ENCODE measurements at places on chromosomes 7 and 10.

- no peak for DNase-seq
Measured at GRCh38 chr7:155344270-155344617, 46.6 kb downstream of the INSIG1 start.

DNA sequence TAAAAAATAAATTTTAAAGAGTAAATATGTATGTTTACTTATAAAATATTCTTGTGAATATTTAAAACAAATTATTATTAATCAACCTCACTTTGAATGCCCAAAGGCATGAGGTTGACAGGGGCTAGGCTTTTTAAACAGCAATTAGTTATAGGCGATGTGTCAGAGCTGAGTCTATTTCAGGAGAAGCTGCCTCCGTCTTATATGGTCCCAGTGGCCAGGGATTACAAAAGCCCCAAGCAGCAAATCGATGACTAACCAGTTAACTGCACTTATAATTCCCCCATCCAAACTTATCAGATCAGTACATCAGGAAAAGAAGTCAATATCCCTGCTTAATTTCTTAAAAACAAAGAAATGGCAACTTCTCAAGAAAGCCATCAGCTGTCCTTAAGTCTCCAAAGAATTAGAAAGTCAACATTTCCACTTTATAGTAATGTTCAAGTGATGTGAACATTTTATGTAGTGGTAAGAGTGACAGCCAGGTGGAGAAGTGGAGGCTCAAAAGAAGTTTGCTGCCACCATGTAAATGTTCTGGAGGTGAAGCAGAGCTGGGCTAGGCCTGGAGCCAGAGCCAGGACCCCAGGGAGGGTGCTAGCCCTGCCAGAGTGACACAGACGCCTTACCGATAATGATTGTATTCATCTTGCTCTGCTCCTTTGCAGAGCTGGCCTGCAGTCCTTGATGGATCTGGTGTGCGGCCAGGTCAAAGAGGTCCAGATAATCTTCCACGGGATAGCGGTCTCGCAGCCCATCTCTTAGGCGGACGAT lies 51.5 kb downstream of the CHST15 start:
- DNase-seq = no peak

DNA sequence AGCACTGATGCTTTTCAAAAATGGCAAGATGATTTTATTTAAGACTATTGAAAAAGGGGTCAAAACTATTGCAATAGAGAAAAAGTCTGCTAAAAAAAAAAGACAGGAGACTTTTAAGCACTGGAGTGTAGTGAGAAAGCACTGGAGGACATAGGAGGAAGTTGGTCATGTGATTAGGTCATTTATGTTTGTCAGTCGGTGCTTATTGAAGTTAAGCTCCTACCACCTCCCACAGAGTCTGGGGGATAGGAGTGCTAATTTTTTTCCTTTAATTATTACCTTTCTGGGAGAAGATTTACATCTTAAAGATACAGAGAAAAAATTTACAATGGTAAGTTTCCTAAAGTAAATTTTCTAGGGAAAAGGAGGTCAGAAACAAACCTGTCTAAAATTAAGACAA lies 80.2 kb upstream of the TMEM229A start:
- no peak for DNase-seq

- no peak for DNase-seq
Measured at GRCh38 chr10:69068549-69068948, 19.4 kb upstream of the SRGN start.

DNA sequence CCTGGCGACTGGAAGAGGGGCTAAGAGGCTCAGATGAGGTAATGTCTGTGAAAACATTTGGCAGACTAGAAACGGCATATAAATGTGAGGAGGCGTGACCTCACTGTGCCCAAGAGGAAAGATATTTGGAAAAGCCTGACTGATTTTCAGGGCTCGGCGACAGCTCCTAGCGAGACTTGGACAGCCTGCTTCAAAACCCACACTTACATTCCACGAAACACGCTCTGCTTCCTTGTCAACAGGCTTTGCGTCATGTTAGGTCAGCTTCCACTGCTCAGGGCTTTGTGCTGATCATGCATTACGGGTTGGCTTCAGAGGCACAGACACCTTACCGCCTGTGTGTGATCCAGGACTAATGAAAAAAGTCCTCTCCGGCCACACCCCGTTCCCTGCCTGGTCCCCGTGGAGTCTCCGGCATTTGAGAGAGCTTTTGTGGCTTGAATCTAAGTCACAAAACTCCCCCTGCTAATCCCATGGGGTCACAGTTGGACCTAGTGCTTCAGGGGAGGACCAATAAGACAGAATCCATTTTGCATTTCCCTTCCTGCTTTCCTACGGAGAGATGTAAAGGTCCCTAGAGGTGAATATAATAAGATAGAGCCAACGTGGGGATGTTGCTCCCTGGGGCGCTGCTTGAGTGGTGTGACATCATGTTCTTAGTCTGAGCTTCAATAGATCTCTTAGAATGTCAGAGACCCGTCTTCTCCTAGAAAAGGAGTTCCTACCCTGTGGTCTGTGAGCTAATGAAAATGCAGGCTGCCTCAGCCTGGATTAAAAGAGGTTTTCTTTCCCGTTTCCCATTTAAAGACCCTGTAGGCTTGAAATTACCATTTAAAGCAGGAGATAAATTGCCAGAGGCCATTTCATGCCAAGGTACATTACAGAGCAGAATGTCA lies 25.5 kb downstream of the FGFBP3 start:
- no peak for DNase-seq

- DNase-seq = no peak
Measured at GRCh38 chr10:68829521-68829920, 2.2 kb downstream of the STOX1 start.

DNA sequence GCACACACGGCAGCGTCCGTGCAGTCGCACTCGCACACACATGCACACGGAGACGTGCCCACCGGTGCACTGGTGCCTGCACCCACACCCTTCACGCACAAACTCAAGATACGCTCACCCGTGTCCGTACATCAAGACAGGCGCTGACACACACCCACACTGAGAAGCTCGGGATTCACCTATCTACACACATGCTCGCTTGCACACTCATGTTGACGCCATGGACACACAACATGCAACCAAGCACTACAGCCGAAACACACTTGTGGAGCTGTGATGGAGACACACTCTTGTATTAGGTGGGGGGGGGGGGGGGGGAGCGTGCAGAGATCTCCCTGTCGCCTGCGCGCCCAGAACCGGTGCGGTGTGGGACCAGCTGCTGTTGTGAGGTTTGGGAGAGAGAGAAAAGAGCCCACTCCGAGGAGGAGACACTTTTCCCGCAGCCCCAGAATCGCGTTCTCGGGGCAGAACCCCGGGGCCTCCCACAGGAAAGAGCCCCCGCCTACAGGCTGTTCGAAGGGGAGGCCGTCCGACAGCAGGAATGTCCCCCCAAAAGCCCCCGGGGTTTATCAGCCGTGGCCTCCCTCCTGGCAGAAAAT lies 605 bp upstream of the NFKB2 start:
- peak; percentile 58 for DNase-seq

DNA sequence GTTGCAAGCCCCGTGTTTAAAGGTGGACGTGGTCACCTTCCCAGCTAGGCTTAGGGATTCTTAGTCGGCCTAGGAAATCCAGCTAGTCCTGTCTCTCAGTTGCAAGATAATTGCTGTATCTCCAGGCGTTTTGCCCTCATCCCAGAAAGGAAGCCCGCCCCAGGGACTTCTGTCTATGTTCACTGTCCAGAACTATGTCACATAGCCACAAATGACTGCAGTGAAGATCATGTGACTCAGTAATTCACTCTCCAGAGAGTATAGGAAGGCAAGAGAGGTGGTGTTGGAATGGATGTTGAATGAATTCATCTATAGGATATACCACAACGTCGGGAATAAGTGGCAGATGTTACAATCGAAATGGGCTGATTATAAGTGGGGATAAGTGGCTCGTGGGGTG lies 349 bp upstream of the ERVW-1 start:
- no peak for DNase-seq

DNA sequence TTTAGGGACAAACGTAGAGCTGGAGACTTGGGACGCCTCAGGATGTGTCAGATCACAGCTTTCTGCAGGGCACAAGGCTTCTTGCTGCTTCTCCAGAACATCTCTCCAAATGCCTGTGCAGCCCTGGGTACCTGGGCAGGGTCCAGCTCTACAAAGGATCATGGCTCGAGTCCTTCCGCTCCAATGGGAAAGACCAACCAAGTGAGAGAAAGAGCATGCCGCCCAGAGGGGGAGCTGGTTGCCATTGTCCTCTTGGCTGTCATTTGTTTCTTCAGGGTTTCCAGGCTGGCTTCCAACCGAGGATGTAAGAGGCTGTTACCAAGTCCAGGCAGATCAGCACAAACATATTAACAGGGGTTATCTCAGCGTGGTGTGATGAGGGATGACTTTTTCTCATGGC lies 5.6 kb upstream of the LEP start:
- DNase-seq = no peak

GRCh38 chr10:101570428-101571270 lies 17.4 kb downstream of the POLL start:
- DNase-seq = no peak

GRCh38 chr7:127751062-127751461 lies 99.1 kb downstream of the SND1 start:
- DNase-seq = no peak

GRCh38 chr7:29397398-29397797 lies 166.2 kb upstream of the PRR15 start:
- no peak for DNase-seq

DNA sequence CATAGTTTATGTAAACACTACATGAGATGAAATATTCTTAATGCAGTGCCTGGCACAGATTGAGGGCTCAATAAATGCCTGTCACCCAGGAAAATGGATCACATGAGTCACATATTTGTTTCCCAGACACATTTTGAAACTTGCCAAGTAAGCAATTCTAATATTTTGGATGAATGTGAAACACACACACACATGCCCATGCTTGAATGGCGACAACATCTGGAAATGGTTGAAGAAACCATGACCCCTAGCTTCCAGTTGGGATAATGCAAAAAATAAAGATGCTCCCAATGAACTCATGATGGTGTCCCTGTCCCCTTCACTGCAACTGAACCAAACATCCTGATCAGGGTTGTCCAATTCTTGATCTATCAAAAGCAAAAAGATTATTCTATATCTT lies 797.3 kb downstream of the XPNPEP1 start:
- DNase-seq = no peak

- DNase-seq = no peak
Measured at GRCh38 chr7:152762056-152762455, 2.5 kb downstream of the ACTR3B start.

GRCh38 chr7:91653286-91653685 lies 227.2 kb downstream of the MTERF1 start:
- DNase-seq = no peak

GRCh38 chr10:32073659-32074058 lies 17.4 kb upstream of the KIF5B start:
- DNase-seq = no peak

DNA sequence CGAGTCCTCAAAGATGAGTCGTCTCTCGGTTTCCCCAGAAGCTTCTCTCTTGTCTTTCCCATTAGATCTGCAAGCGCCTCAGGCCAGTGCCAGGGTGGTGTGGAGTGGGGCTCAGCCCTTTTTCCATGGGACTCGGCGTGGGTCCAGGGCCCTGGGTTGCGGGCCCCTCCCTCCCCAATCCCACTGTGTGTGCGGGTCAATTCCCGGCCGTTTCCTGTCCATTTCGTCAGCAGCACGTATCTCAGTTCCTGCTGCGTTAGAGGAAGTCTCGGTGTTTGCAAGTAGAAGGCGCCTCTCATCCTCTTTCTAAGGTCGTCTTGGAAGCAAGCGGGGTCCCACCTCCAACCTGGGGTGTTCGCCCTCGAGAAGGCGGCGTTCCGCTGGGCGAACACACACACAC lies 25.1 kb upstream of the ADGRA1 start:
- no peak for DNase-seq

DNA sequence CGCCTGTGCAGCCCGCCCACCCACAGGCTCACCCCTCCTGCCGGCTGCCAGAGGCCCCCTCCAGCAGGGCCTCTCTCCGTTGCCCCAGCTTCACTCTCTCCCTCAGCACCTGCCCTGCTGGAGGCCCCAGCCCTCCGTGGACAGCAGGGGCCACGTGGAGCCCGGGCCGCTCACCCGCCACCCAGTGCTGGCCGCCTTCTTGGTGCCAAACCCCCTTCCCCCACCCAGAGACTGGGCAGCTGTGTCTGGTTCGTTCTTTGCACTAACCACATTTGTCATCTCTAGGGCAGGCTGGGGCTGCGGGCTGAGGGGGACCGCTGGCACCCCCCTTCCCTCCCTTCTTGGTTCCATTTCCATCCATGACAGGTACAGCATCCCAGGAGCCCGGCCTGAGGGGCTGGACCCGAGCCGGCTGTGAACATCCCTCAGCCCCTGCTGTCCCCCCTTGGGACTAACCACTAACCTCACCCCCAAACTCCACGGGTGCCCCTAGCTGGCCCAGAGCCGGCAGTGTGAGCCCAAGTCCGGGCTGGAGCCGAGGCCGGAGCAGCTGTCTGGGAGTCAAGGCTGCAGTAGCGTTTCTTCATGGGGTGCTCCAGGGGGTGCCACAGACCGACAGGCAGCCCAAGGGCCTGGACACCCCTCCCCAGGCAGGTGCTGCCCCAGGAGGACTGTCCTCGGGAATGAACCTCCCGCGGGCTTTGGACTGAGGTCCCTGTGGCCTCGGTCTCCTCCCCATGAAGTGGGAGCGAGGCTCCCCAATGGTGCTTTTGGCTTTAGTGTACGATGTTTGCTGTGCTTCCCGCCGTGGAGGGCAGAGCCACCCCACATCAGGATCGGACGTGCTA lies 25.5 kb upstream of the AMZ1 start:
- no peak for DNase-seq

DNA sequence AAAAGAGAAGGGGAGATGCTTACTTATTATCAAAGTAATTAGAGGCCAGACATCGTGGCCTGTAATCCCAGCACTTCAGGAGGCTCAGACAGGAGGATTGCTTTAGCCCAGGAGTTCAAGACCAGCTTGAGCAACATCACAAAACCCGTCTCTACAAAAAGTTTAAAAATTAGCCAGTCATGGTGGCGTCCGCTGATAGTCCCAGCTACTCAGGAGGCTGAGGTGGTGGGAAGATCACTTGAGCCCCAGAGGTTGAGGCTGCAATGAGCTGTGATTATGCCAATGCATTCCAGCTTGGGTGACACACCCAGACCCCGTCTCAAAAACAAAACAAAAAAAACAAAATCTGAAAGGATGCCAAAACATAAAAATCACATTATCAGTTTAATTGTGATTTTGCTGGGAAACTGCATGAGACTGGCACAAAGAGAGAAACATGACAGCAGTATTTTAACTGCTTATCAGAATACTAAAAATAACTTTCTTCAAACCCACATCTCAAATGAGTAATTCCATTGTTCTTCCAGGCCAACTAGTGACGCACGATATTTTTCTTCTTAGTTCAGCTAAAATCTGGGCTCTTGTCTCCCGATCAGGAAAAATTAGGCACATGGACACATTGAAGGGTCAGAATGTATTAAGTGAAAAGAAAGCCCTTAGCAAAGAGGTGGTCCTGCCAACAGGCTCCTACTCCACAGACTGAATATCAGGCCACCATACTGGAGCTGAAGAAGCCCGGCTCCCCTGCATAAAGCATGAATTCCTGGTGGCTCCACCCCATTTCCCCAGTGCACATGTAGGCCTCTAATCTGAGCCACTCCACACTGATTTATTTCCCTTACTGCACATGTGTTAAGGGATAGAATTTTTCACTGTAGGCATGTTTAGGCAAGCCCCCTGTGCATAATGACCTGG lies 9.6 kb upstream of the CCM2 start:
- no peak for DNase-seq

GRCh38 chr10:22537810-22538209 lies 176.6 kb downstream of the PIP4K2A start:
- no peak for DNase-seq

All from activated T-helper 9 cell treated with anti-CD3 and anti-CD28 coated beads, Interleukin-2, amount 50 U/mL, for 16 hours (primary cell).